ENCODE measurements at places on chromosomes 3 and 15.
A peak's percentile ranks its signal among the peaks of the same experiment; 100 is the strongest.

- peak; percentile 68 for DNase-seq
These were observed 61.8 kb downstream of the SLC12A8 start for GRCh38 chr3:125150525-125151441.

DNA sequence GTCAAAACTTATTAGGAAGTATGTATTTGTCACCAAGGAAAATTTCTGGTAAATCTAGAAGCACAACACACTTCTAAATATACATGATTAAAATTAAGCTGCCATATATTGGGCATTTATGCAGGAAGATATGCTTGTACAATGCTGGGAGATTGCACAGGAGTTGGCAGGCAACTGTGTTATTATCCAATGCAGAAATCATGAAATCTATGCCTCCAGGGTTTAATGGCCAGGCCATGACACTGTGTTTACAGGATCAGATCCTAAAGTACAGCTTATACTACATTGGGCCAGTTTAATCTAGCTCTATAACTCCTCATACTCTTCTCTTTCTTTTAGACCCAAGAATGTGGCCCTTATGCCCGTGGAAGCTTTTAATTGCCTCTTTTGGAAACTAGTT is 391.4 kb upstream of the DPH6 start:
- no peak for DNase-seq

DNA sequence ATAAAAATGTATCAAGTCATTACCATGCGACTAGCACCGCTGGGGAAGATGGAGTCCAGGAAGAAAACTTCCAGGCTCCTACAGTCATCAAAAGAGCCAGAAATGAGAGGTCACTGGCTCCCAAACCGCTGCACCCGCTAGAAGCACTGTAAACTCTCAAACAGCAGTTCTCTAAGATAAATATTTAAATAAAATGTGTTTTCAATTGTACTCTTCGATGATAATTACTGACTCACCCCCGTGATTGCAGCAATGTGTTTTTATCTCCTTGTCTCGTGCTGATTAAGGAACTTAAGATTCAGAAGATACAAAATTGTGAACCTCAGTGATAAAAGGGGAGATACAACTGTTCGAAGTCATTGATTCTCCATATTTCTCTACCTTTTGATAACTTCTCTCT is 45.8 kb upstream of the FOXP1 start:
- DNase-seq: no peak

GRCh38 chr3:197508051-197508451 is 47.7 kb downstream of the BDH1 start:
- DNase-seq: no peak

GRCh38 chr3:47193871-47194859 is 30.3 kb upstream of the SETD2 start:
- DNase-seq: no peak

GRCh38 chr15:86691091-86691663 is 611.5 kb downstream of the AGBL1 start:
- no peak for DNase-seq

DNA sequence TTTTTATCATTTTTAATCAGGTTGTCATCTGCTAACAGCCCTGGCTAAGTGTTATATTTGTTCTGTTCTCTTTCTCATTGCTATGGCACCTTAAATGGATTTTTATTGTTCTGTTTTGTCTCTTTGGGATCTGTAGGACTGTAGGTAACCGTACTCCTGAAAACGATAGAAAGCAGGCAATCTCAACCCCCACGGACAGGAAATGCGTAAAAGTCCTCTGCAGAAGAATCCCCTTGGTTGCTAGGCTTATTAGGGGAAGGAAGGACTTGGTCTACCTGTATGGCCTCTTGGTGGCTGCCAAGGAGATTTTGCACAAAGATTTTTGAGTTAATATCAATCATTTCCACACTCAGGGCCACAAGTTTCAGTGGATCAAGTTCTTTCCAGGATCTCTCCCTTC is 571.9 kb upstream of the ZNF385D start:
- no peak for DNase-seq

- no peak for DNase-seq
These were observed 76.3 kb upstream of the COL8A1 start for GRCh38 chr3:99562138-99562537.

DNA sequence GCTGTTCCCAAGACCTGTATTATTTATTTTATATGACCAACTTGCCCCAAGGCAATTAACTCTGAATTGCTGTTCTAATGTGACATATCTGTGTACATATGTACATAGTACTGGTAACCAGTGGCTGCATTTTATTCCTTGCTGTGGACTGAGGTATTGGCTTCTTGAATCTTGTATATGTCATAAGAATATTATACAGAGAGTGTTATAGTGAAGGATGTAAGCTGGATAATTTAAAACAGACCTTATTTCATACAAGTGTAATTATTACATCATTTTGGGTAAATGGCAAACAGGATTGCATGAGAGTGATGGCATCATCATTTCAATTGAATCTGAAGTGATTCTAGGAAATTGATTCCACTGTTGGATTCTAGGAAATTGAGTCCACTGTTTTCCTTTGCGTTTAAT is 32.9 kb downstream of the B3GALNT1 start:
- no peak for DNase-seq

- no peak for DNase-seq
These were observed 151.2 kb upstream of the UBE2E1 start for GRCh38 chr3:23654571-23654970.

DNA sequence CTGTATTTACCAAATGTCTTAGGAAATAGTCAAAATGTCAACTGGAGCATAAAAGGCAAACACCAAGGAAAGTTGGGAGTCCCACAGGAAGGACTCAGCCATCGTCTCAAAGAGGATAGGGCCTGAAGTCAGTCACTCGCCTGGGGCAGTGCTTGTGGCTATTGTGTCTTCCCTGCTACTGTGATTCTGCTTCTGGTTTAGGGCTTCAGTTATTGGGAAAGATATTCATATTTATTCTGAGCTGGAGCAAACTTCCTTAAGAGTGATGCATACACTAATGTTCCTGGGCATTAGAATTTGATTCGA is 118.1 kb downstream of the EDEM1 start:
- DNase-seq: no peak

All from stimulated activated CD4-positive, alpha-beta T cell treated with anti-CD3 and anti-CD28 coated beads, TNF-alpha, amount 100 ng/mL, for 48 hours (primary cell).